Aorta (tissue), 5 donors: ENCODE measurements at places on chromosomes 6 and 20. TPM values are rescaled to one million over a fixed set of nuclear protein-coding genes. Genes with fewer than 3 reads are reported as not detected.

EFCAB8 gene
- 0.13 TPM for polyA plus RNA-seq

DNA sequence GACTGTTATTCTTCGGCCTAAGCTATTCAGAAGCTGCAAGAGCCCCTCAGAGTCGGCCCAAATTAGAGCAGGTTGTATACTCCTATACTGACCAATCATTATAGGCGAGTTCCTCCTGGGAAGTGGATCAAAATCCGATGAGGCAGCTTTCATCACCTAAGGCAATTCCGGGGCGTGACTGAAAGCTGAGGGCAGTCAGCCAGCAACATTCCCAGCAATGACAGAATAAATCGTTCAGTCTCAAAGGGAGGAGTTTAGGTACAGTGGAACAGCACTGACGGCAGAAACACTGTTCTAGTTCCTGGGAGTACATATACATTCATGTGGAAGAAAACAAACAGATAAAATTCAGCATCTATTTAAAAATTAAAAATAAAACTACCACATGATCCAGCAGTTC lies 10.8 kb downstream of the HLA-DQB2 start:
- DNase-seq: no peak

GRCh38 chr6:89144354-89144906 lies 1.4 kb upstream of the PM20D2 start:
- DNase-seq: no peak

DNA sequence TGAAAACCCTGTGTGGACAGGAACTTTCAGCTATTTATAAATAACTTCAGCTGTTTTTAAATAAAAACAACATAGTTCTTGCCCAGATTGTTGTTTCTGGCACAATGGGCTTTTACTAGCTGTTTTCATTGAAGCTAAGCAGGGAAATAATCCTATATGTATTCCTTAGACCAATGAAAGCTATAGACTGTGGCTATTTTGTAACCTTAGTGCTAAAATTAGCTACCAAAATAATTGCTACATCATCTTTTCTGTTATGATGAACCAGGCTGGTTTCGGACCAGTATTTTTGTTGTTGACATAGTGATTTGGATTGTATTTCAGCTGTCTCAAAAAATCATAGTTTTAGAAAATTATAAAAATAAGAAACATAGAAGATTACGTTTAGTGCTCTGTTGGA lies 13.7 kb downstream of the PHF3 start:
- DNase-seq: no peak

DNA sequence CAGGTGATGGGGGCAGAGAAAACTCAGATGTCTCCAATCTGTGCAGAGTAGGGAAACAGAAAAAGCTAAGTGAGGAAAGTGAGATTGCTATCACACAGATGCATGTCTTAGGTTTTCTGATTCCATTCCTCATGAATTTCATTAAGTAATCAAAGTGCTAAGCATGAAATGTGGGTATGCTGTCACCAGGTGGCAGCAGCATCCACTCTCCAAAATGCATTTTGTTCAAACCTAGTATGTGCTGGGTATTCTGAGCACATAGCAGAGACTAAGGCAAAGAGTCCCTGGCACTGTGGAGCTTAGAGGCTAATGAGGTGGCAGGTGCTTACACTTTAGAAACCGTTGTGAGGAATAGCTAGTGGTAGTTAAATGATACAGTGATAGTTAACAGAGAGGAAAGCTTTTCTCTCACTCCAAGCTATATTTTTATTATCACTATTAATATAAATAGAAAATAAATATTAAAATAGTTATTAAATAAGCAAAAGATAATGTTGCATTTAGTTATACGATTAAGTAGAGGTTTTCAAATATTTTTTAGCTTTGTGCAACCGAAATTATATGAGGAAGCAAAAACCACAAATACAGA lies 179.5 kb downstream of the CDH26 start:
- no peak for DNase-seq

GRCh38 chr6:140071601-140072062 lies 697.2 kb upstream of the CITED2 start:
- DNase-seq: no peak

GRCh38 chr20:60136645-60137401 lies 178.6 kb downstream of the CDH26 start:
- DNase-seq: no peak

- DNase-seq: no peak
These were observed 1.3 kb downstream of the ZNF76 start for GRCh38 chr6:35260591-35261570.
